Activated T-cell treated with anti-CD3 and anti-CD28 coated beads for 24 hours (primary cell): ENCODE measurements at places on chromosomes 1 and 21.

DNA sequence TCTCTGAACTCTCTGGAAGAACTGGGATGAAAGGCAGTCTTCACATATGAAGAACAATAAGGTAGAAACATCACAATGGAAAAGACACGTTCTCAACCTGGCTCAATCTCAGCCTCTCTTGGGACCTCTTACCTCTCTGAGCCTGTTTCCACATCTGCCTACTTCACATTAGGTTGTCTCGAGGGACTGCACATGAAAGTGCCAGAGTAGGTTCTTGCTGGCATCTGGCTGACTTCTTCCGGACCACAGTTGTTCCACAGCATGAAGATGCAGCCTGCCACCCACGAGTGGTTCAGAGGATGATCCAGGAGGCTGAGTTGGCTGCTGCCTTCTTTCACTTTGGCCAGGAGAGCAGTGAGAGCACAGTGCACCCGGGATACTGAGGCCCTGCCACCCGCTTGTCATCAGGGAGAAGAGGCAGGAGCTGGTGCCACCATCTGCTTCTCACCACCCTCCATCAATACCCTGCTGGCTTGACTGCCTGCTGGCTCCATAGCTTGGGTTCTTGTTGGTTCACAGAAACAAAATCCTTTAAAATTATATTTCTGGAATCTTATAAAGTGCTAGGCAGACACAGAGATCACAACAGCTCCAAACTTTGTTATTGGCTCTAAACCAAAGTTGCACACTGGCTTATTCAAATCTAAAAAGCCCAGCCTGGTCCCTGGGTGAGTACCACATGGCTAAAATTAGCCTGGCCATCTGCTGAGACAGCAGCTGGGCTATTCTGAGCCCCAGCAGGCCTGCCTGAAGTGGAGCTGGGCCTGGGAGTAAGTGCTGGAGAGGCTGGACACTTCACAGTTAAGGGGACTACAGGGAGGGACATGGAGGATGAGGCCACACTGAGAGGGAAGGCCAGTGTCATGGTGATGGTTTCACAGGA lies 46.9 kb upstream of the LIN9 start:
- DNase-seq = no peak

DNA sequence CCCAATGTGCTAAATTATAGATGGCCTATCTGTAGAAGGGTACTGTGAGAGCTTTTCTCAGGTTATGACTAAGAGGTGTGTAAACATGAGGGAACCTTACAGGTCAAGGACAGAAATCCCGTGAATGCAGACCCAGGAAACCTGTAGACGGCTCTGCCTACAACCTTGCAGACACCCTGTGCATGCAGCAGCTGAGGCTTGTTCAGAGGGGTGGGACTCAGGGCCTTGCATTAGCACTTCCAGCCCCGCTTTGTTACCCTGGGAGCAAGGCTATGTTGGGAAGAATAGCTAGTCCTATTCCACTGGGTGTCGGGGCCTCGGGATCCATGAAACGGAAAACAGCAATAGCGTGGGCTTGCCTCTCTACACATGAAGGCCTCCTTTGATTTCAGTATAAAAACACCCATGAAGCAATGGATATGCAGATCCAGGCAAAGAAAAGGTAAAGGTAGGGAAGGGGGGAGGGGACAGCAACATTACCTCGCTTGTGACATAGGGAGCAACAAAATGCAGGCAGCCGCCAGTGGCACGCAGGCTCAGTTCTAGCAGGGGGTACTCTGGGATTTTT lies 9.5 kb upstream of the NDUFS5 start:
- no peak for DNase-seq

- DNase-seq = no peak
Measured at GRCh38 chr1:89310505-89310904, 37.8 kb upstream of the GBP5 start.

GRCh38 chr1:112849425-112850033 lies 106.5 kb downstream of the SLC16A1 start:
- DNase-seq = no peak

GRCh38 chr1:204659056-204659455 lies 26.5 kb downstream of the LRRN2 start:
- no peak for DNase-seq
